ENCODE measurements at places on chromosomes 4 and X. TPM values are rescaled to one million over a fixed set of nuclear protein-coding genes. Genes with fewer than 3 reads are reported as not detected.

The GPR119 gene
- total RNA-seq = not detected

The TEX13D gene
- total RNA-seq = not detected

The UGT8 gene
- total RNA-seq = 2.7 TPM

The MAGED4 gene
- not detected for total RNA-seq

The AGTR2 gene
- not detected for total RNA-seq

The KLKB1 gene
- not detected for total RNA-seq

The TLR2 gene
- 1.1 TPM for total RNA-seq
